Prostate gland (tissue), 2 donors: ENCODE measurements at places on chromosomes 3 and 15. TPM values are rescaled to one million over a fixed set of nuclear protein-coding genes. Genes with fewer than 3 reads are reported as not detected.

DNA sequence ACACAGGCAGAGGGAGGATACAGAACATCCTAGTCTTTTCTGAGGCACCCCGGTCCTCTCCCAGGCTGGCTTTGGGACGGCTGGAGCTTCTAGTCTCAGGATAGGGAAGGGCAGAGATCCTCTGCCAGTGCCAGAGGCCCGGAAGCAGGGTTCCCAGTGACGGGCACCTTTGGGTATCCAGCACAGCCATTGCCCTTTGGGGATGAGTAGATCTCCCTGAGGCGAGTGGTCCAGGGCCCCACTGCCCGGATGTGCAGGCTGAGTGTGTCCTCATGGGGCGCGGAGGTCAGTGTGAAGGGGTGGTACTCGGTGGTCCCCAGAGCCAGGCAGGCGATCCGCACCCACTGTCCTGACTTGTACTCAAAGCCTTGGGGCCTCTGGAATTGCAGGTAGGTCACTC lies 18.3 kb downstream of the DUOX2 start:
- DNase-seq, result no peak

DNA sequence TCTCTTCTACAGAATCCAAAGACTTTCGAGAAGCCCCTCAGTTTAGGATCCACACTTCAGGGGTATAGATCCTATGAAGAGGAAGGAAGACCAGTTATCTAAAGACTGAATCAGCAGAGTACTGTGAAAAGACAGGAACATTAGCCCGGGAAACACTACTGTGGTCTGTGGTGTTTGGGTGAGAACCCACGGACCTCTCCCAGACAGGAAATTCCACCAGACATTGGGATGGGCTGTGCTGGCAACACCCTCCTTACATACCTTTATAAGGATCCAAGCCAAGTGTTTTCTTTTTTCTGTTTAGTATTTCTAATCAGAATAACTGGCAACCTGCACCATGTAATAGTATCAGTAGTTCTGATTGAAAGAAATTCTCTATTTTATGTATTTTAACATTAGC lies 14.1 kb downstream of the TMEM207 start:
- DNase-seq, result no peak

GRCh38 chr3:183252118-183252782 lies 803 bp upstream of the B3GNT5 start:
- no peak for DNase-seq

GRCh38 chr3:172700256-172700655 lies 10.6 kb downstream of the NCEH1 start:
- DNase-seq, result no peak

- DNase-seq, result no peak
These were observed 38.1 kb downstream of the SI start for GRCh38 chr3:165040186-165040585.

AQR gene
- 32.9 TPM for total RNA-seq

GRCh38 chr3:149089395-149089794 lies 3.1 kb upstream of the HLTF start:
- no peak for DNase-seq

HIGD2B gene
- not detected for total RNA-seq
